EL (cell line): ENCODE measurements at places on chromosomes 1 and 21.

DNA sequence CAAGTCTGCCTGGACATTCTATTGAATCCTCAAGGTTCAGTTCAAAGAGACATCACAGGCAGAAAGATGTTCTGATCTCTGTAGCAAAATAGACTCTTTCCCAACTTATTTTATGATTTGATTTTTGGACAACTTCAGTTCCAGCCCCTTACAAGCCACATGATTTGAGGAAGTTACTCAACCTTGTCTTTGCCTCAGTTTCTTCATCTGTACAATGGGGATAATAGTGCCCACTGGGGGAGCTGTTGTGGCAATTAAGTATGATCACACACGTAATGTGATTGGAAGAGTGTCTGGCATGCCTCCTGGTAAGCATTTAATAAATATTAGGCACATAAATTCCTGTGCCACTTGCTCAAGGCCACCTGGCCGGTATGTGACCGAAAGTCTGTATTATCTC lies 130.6 kb downstream of the DAB1 start:
- no peak for DNase-seq

GRCh38 chr1:35845766-35846165 lies 37.2 kb upstream of the AGO1 start:
- no peak for DNase-seq

DNA sequence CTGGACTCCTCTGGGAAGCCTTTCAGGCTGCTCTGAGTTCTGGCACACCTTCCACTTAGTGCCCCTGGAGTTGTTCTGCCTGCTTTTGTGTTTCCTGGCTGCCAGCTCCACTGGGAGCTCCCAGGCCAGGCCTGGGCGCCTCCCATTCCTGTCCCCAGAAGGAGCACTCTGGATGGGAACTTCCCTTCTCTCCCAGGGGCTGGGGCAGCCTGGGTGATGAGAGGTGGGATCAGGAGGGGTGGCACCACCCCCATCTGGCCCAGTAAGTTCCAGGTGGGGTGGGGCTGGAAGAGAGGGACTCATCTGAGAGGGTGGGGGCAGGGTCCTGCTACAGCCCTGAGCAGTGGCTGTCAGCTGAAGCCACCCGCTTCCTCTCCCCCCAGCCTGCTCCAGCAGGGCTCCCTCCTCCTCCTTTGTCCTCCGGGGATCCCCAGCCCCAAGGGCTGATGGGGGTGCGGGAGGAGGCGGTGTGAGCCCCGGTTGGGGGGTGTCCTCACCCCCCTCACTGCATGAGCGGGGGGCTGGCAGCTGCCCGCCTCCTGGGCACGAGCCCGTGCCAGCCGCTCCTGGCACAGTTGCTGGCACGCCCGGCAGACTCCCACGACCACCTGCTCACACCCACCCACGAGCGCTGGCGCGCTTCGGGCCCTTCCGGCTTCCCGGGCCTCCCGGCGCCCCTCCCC lies 4.7 kb downstream of the FOXO6 start:
- DNase-seq, result no peak

DNA sequence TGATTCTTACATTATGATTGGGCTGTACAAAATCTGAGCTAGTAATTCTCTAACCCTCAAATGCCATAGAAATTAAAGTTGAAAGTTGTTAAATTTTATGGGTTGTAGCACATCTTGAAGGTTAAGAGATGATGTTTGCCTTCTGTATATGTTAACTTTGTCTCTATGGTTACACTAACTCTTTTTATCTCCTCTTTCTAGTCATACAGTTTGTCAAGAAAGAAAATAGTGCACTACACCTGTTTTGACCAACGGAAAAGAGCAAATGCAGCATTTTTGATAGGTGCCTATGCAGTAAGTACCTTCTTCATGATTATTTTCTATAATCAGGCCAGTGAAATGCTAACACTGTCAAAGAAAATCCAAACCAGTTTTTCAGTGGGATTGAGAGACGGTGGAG lies 38.2 kb downstream of the CDC14A start:
- DNase-seq, result no peak

DNA sequence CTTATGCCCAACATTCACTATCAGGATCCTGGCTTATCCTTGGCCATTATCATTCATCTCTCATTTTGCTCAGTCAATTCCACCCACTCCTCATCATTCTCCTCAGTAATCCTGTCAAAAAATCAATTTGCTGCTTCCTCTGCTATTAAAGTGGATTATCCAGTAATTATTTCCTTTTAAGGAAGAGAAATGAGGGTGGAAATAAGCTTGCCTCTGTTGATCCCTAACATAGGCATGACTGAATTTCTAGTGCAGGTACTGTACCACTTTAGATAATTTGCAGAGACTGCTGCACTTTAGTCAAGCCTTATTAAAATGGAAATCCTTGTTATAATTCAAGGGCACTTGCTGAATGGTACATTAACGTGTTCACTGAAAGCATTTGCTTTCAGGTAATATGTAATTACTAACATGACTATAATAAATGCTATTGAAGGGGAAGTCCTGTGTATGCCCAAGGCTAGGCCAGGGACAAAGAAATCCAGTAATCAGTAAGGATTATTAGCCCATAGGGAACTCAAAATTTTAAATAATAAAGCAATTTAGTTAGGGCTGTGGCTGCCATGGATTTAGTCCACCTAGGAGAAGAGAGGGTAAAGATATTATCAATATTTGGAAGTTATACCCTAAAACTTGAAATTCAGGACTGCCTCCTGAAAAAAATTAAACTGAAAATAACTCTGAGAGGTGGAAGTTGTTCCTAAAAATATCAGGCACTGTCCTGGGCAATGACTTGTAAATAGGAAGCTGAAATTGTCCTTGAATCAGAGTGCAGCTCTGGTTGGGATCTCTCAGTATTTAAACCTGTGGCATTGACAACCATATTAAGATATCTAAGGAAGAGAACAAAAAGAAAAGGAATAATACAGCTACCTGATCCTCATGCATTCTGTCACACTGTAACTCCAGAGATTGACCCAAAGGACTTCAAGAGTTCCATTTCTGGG lies 43.4 kb downstream of the RGS2 start:
- no peak for DNase-seq

GRCh38 chr1:116382321-116382720 lies 9.3 kb downstream of the ATP1A1 start:
- peak; percentile 12 for DNase-seq

DNA sequence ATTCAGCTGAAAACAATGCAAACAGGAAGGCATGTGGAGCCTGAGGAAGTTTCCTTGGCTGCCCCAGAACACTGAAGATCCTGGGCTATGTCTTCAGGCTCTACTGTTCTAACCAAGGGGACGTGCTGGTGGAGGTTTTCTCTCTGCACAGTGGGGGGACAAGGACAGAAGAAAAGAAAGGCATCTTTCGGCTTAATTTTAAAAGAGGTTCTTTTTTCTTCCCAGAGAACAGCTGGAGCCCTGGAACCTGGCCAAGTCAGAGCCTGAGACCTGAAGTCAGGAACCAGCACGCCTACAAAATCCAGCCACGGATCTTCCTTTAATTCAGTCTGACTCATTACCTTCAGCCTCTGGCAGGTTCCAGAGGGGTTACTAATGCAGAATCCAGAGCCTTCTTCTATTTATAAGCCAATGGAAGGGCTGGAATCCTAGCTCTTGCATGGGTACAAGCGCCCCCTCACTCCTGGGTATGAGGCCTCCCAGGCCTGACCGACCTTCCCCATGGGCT lies 19.8 kb downstream of the CTNNBIP1 start:
- DNase-seq, result peak; percentile 95

DNA sequence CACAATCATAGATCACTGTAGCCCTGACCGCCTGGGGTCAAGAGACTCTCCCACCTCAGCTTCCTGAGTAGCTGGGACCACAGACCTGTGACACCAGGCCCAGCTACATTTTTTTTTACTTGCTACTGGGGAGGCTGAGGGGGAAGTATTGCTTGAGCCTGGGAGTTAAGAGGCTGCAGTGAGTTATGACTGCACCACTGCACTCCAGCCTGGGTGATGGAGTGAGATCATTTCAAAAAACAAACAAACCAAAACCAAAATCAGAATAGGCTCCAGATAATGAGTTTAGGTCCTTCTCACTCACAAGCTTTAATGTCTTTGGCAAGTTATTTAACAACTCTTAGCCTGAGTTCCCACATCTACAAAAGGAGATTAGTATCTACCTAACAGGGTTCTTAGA lies 22.8 kb downstream of the WDR26 start:
- DNase-seq, result peak; percentile 67

GRCh38 chr1:96524100-96524499 lies 197.5 kb upstream of the PTBP2 start:
- no peak for DNase-seq

DNA sequence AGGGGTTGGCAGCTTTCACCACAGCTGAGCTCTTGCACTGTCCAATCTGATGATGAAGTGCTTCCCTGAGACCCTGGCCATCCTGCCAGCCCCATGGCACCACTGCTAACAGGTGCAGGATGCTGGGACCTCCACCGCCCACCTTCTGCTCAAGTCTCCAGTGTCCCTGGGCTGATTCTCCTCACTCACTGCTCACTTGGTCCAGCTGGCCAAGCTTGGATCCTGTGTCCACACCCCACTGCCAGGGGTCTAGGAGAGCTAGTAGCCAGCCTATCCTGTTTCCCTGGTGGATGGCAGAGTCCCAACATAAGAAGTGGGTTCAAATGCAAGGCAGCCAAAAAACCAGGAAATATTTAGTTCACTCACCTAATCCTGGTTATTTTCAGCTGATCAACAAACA lies 217.2 kb upstream of the IRF2BP2 start:
- no peak for DNase-seq

- DNase-seq, result no peak
Observed at GRCh38 chr1:118842452-118843201, 145.5 kb downstream of the TBX15 start.

DNA sequence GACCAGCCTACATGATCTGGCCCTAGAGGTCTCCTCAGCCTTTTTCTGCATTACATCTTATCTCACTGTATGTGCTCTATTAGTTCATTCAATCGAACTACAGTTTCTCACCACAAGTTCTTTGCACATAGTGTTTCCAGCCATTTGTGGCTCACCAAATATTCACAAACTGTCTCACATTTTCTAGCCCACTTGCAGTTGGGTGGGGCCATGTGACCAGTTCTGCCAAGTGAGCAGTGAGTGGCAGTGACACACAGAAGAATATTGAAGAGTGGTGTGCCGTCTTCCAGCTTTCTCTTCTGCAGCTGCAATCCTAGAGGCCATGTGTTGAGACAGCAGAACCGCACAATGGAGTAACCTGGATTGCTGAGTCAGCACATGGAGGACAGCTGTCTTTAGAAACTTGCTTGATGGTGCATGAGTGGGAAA lies 103.2 kb upstream of the ZNF644 start:
- DNase-seq, result no peak

DNA sequence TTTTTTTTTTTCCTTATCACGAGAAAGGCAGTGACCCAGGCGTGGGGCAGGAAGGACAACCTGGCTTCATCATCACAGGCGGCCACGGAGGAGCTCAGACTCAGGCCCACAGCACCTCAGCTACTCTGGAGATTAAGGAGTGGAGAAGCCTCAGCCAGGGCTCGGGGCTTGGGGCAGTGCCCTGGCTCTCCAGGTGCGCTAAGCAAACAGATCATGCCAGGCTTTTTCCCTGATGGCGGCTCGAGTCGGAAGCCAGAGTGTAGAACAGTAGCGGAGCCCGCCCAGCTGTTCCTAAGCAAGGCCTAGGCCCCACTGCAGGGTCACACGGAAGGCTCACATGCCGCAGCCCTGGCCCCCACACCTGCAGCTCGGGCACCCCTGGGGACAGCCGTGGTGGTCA lies 70.7 kb downstream of the AGPAT3 start:
- DNase-seq, result no peak

DNA sequence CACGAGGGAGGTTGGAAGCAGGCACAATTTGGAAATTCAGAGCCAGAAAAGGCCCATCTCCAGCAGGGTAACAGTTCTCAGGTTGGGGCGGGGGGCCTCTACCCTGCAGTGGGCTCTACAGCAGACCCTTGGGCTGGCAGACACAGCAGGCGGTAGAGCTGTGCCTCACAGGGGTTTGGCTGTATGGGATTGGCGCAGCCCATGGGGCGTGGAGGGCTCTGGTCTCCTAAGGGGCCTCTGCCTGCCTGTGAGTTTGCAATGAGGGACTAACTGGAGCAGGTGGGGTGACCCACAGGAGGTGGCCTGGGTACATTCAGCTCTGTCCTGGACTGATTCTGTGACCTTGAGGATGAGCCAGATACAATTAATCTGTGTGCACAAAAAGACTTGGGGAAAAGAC lies 124.1 kb downstream of the CAMTA1 start:
- no peak for DNase-seq

DNA sequence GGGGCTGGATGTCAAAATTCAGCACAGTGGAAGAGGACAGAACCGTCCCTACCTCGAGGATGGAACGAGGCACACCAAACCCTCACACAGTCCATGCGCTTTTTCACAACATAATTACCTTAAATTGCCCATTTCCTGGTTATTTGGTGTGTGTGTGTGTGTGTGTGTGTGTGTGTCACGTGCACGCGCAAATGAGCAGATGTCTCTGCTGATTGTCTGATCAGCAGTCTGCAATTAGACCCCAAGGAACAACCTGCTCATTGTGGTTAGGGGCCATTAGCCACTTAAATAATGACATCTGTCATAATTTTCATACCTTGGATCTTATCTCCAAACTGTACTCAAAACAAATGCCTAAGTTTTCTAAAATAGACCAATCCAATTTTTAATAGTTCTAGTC lies 23.2 kb downstream of the AVPR1B start:
- DNase-seq, result no peak

DNA sequence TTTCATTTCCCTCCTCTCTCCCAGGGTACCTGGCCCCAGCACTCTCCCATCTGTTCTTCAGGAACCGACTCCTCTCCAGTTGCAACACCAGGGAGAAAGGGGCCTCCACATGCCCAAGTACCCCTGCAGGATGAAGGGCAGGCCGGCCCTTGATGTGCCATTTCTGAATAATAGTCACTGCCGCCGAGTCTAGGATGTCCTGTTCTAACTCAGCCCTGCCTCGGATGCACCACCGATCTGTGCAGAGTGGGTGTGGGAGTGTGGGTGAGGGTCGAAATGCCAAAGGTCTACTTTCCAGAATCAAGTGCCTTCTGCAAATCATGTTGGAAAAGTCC lies 25.4 kb upstream of the SPSB1 start:
- no peak for DNase-seq

- DNase-seq, result no peak
Observed at GRCh38 chr1:106278716-106279115, 777.8 kb upstream of the PRMT6 start.

GRCh38 chr21:35377505-35378090 lies 328.5 kb upstream of the RUNX1 start:
- DNase-seq, result peak; percentile 55

GRCh38 chr1:150233359-150234308 lies 2.3 kb downstream of the ANP32E start:
- DNase-seq, result peak; percentile 21

DNA sequence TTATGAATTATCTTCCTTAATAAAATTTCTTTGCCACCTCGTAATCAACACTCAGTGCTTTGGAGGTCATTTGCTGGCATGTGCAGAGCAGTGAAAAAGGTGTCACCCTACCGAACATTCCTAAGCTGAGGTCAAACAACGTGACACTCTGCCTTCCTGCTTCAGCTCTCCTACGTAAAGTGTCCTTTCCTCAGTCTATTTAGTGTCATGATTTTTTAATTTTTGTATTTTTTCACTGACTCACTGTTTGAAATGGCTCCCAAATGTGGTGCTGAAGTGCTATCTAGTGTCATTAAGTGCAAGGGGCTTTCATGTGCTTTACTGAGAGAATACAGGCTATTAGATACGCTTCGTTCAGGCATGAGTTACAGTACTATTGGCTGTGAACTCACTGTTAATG lies 37.0 kb upstream of the ITPKB start:
- no peak for DNase-seq

GRCh38 chr1:78224861-78225552 lies 179.2 kb downstream of the GIPC2 start:
- DNase-seq, result peak; percentile 54
